Panc1 (cell line): ENCODE measurements at places on chromosomes 11 and 22. TPM values are rescaled to one million over a fixed set of nuclear protein-coding genes. Genes with fewer than 3 reads are reported as not detected.

Gene CNGA4
- 0.62 TPM for total RNA-seq

GRCh38 chr22:28052825-28053269, 133.8 kb upstream of the PITPNB start:
- DNase-seq, result no peak

Gene KREMEN1
- 2.2 TPM for total RNA-seq

DNA sequence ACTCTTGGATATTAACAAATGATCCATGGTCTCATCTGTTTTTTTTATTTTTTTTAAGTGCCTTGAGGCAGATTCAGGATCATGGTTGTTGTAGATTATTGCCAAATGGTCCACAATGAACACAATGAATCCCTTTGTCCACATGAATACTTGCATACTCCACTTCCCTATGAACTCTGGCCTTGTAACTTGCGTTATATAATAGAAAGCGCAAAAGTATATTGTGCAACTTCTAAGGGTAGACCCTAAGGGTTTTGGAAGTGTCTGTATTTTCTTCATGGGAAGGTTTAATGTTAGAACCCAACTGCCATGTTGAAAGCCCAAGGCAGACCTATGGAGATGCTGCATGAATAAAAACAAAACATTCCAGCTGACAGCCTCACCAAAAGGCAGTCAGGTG, 8.1 kb upstream of the OR5AL1 start:
- no peak for DNase-seq

- DNase-seq, result no peak
These were observed 58.5 kb downstream of the SMCO4 start for GRCh38 chr11:93484716-93485115.

DNA sequence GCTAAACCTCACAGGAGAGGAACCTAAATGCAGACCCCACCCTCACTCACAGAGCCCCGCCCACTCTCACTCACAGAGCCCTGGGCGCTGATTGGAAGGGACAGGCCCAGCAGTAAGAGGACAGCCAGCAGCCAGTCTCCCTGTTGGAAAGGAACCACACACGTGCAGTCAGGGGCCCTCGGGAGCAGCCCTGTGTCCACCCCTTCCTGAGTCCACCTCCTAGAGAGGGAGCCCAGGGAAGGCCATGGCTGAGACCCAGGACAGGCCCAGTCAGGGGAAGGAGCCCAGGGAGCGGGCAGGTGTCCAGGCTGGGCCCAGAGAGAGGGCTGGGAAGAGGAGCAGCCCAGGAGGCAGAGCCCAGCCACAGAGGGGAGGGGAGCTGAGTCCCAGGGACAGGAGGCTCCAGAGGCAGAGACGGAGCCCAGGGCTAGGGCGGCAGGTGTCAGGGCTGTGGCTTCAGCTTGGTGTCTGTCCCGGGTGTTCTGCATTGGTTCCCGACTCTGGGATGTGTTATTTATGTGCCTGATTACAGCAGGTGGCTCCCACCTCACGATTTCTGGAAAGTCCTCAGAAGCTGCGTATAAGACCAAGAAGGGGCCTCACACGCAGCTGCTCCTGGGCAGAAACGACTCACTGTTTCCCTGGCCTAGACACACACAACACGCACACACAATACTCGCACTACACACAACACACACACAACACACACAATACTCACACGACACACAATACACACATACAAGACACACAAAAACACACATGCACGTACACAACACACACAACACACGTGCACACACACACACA, 9.0 kb upstream of the APOBEC3H start:
- no peak for DNase-seq

DNA sequence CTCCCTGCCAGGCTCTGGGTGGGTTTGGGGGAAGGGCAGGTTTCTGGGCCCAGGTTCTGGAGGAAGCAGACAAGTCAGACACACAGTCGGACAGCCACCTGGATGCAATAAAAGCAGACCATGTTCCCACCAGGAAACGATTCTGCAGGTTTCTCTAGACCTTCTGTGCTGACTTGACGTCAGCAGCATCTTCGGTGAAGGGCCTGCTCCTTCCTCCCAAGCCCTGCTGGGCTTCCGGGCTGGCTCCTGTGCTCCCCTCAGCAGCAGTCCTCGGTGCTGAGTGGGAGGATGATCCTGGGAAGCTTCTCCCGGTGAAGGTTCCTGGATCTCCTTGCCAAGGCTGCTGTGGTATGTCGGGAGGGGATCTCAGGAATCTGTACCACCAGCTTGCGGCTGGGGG, 240.0 kb downstream of the GRIK4 start:
- no peak for DNase-seq

DNA sequence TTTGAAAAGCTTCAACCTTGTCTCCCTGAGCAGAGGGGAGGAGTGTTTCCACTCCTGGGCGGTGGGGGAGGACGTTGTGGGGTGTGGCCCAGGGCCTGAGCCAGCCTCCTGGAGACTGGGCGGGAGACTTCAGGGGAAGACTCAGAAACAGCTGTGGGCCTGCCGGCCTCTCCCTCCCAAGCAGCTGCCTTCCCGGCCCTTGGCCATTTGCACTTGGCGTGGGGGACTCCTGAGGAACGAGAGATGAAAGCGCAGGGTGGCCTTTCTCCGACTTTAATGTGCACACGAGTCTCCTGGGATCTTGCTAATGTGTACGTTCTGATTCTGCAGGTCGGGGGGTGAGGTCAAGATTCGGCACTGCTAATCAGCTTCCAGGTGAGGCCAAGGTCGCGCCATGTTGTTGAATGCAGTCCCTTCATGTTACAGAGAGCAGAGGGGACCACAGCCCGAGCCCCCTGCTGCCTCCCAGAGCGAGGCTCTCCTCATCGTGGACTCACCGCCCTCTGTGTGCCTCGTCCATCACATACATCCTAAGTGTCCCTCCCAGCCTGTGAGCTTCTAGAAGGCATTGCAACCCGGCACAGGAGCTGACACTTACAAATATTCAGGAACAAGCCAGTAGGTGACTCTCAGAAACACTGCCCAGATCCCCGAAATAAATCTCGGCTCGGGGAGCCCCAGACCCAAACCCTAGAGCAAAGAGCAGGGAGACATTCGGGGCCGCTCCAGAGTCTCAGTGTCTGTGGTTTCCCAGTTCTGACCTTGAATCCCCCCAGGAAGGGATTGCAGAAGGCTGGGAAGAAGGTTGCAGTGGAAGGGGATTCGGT, 7.7 kb downstream of the LIF start:
- no peak for DNase-seq

GRCh38 chr11:102064316-102064715, 17.1 kb downstream of the CFAP300 start:
- no peak for DNase-seq

GRCh38 chr11:73195191-73196007, 22.7 kb upstream of the P2RY2 start:
- no peak for DNase-seq

DNA sequence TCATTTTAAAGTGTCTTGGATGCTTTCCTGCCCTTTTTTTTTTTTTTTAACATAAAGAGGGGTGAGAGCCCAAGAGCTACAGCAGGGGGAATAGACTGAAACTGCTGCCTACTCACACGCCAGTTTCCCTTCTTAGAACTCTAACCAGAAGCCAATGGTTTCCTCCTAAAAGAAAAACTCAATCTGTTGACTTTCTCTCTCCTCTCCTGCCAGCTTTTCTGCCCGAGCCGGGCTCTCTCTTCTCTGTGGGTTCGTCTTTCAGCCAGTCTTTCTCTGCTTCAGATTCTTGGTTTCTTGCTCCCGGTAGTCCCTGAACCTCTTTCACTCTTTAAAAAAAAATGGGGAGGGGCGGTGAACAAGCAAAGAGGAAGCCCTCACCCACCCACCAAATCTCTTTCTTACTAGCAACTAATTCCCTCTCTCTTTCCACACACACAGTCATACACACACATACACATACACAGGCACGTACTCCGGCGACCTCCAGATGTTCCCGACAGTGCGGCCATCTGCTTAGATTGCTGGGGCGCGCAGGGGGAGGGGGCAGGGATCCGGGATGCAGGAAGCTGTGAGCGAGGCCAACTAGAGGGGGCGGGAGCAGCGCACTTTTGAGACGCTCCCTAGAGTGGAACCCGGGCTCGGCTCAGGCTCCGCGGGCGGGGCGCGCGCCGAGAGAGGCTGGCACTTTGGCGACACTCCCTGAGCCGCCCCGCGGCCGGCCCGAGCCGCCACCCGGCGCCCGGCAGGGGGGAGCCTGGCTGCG, 444 bp upstream of the TSKU start:
- DNase-seq, result no peak

DNA sequence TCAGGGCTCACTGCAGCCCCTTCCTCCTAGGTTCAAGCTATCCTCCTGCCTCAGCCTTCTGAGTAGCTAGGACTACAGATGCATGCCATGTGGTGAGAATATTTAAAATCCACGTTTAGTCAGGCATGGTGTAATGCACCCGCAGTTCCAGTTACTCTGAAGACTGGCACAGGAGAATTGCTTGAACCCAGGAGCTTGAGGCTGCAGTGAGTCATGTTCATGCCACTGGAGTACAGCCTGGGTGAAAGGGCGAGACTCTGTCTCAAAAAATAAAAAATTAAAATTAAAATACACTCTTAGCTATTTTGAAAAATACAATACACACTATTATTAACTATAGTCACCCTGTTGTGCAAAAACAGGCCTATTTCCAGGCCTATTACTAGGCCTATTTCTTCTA, 38.4 kb downstream of the NOX4 start:
- no peak for DNase-seq

GRCh38 chr11:16945671-16946469, 68.3 kb downstream of the PLEKHA7 start:
- peak; percentile 36 for DNase-seq

DNA sequence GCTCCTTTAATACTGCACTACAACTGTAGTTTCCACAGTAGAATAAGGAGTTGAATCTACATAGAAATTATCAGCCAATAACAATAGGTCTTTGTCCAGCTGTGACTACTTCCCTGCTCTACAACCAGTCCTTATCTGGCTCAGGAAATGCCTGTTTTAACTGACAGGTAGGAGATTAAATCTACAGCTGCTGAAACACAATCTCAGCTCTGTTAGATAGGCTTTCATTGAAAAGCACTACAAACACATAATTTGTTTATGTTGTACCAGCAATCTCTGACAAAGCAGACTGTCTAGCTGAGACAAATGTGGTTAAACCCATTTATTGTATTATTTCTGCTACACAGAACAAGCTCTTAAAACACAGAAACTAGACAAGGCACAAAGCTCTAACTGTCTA, 230.0 kb downstream of the SOX6 start:
- no peak for DNase-seq

GRCh38 chr11:3995307-3995706, 99.3 kb upstream of the RRM1 start:
- DNase-seq, result no peak

- no peak for DNase-seq
These were observed 62.7 kb upstream of the KCNQ1OT1 start for GRCh38 chr11:2762451-2762850.

GRCh38 chr11:128518493-128519207, 68.7 kb downstream of the ETS1 start:
- DNase-seq, result no peak

- DNase-seq, result no peak
These were observed 14.5 kb upstream of the MB start for GRCh38 chr22:35631597-35631996.

Gene RASSF10
- not detected for total RNA-seq

Gene TRIM29
- 0.64 TPM for total RNA-seq

Gene TSKU
- 31.4 TPM for total RNA-seq

DNA sequence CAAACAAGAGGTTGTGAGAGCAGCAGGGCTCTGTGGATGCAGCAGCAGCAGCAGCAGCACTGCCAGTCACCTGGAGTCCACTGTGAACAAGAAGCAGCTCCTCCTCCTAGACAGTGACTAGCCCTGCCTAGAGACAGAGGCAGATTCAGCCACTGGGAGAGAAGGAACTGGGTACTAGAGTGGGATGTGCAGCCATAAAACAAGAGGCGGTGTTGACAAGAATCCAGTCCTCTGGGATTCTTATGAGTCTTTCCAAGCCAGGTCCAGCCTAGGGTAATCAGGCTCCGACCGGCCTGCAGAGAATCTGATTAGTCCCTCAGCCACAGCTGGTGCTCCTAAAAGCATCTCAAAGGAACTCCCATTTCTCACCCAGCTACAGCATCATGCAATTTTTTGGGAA, 83.9 kb upstream of the USP47 start:
- no peak for DNase-seq

DNA sequence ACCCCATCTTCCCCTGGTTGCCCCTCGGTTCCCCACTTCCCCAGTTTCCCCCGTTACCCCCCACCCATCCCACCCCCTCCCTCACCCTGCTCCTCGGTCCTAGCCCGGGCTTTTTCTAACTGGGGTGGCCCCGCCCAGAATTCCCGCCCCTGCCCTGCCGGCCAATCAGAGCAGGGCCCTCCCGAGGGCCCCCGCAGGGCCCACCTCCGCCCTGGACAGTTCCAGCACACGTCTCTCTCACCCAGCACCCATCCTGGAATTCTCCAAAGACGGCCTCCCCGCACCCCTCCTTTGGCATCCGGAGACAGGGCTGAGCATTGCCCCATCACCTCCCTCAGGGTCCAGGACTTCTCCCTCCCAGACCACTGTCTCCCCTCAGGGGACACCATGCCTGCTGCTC, at the start of gene H19:
Gene H19, minus strand, starts transcription at position 88 of the 400 bp plus-strand sequence.
- DNase-seq, result no peak

Gene WDR74
- 62.9 TPM for total RNA-seq

DNA sequence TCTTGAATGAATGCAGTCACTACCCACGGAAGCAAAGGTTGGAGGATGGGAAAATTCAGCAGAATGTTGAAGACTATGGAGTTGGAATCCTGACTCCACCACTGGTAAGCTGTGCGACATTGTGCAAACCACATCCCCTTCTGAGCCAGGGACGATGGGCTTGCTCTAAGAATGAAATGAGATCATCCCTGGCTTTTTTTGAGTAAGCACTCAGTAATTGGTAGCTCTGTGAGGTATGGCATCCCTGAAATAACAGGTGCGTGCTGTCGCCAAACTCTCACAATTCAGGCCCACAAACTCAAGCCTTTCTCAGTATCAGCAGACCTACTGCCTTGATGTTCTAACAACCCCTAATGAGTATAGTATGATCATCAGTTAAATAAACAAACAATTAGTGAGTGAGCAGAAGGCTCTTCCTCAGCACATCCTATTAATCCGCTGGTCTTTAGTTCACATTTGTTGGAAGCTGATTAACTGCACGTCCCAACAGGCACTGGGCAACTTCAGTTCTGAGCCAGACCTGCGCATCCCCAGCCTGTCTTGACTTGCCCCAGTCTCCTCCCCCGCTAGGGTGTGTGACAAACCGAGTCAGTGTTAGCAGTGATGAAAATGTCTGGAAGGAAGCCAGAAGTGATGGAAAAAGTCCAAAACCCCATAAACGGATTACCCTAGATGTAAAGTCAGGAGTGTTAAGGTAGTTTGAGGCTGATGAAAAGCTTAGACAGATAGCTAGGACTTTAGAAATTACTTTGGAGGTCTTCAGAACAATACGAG, 235.5 kb downstream of the GRIK4 start:
- DNase-seq, result no peak

GRCh38 chr11:22920939-22921565, 60.8 kb upstream of the CCDC179 start:
- DNase-seq, result peak; percentile 32
